ENCODE measurements at places on chromosomes 1 and 21. TPM values are rescaled to one million over a fixed set of nuclear protein-coding genes. Genes with fewer than 3 reads are reported as not detected.

DNA sequence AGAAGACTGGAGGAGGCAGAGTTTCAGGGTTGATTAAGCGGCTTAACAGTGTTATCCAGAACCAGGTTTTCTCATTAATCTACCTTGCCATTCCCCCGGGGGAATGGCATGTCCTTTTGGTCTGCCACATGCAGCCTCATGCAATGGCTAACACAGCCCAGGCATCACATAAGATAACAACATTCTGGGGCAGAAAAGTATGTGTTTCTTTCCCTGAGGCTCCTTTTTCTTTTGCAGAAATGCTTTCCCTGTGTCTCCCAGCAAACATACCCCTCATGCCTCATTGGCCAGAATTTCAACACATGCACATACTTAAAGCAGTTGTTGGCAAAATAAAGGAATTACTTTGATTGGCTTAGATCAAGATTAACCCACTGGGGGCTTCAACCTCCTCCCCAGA lies 98.6 kb downstream of the OMA1 start:
- H3K36me3 ChIP-seq: no peaks in the 10 kb centered on the region
- H3K27ac ChIP-seq: no peak overlapping the region
- no peaks in the 10 kb centered on the region for H3K4me1 ChIP-seq
- no peaks in the 10 kb centered on the region for H3K27me3 ChIP-seq
- H3K4me3 ChIP-seq: no peak overlapping the region
- DNase-seq: no peak

DNA sequence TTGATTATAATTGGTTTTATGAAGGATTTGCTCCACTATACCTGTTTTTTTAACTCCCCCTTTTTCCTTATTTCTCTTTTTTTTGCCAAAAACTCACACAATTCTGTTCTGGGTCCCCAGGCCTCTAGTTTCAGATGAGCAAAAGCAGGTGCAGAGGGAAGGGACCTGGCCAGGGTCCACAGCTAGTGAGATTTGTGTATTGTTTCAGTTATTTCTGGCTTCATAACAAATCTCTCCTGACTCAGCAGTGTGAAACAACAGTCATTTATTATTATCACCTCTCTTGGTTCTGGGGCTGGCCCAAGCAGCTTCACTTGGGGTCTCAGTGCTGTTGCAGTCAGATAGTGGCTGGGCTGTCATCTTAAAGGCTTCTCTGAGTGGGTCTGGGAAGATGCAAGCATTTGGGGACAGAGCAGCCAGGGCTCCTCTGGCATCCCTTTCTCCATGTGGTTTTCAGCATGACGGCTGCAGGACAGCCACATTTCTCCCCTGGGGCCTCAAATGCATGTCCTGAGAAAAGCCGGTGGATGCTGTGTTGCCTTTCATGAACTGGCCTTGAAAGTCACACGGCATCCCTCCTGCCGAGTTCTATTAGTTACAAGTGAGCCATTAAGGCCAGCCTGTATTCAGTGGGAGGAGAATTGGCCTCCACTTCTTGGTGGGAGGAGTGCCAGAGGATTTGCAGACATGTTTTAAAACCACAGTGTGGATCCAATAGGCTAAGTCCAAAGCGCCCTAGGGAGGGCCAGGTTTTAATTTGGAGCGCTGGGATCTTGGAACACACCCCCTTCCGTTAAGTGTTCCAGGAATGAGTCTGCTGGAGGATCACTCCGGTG lies 137.1 kb downstream of the CAMTA1 start:
- H3K4me3 ChIP-seq: no peak overlapping the region
- peaks cover 19% of the 10 kb centered on the region for H3K4me1 ChIP-seq
- H3K36me3 ChIP-seq: no peaks in the 10 kb centered on the region
- no peak for DNase-seq

DNA sequence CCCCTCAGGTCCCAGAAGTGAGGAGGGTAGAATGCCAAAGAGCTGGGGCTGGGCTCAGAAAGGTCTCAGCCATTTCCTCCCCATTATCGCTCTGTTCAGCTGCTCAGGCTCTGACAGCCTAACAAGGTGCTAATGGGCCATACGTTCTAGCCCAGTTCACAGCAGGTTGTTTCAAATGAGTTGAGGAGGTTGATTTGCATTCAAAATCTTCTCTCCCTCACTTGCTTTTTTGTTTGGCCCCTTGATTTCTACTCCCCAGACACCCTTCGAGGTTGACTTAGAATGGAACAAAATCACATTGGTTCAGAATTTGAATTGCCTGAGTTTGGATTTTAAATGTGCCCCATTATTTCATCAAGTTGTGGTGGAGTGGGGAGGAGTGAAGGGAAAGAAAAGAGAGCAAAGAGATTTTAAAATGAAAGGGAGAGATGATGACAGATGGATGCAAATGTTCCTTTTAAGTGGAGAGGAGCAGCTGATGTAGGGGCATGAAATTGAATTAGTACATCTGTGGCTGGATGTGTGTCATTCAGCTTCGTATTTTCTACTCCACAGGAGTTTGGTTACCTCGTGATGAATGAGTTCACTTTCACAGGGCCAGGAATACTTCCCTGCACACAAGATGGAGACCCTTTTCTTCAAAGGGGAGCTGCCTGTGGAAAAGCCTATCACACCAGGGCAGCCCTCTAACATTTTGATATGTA lies 425.8 kb upstream of the CAMK1G start:
- no peak overlapping the region for H3K27ac ChIP-seq
- DNase-seq: no peak
- no peaks in the 10 kb centered on the region for H3K27me3 ChIP-seq
- no peaks in the 10 kb centered on the region for H3K4me1 ChIP-seq
- H3K36me3 ChIP-seq: no peaks in the 10 kb centered on the region

DNA sequence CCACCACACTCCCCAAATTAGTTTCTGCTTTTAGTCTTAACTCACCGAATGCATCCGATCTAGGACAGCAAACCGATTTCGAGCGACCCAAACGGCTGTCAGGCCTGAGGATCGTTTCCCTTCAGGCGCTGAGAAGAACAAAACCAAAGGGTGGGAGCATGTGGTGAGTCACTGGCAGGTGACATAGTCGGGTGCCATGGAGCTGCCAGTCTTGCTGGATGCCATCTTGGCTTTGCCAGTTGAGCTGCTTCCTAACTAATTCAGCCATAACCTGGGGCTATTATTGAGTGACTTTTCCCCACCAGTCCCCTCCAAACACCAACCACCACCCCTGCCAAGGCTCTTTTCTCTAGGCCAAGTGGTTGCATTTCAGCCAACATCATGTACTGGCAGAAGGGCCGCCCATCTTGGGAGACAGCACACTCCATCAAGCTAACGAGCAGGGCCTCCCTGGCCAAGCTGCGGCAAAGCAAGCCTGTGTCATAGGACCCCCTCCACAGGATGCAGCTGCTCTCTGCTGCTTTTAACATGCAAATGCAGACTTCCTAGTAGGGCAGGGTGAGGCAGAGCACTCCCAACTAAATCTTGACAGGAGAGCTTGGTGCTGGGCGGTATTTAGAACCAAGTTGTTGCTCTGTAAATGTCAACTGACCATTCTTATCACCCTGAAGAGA lies 22.3 kb upstream of the PEX19 start:
- H3K27me3 ChIP-seq: no peaks in the 10 kb centered on the region

DNA sequence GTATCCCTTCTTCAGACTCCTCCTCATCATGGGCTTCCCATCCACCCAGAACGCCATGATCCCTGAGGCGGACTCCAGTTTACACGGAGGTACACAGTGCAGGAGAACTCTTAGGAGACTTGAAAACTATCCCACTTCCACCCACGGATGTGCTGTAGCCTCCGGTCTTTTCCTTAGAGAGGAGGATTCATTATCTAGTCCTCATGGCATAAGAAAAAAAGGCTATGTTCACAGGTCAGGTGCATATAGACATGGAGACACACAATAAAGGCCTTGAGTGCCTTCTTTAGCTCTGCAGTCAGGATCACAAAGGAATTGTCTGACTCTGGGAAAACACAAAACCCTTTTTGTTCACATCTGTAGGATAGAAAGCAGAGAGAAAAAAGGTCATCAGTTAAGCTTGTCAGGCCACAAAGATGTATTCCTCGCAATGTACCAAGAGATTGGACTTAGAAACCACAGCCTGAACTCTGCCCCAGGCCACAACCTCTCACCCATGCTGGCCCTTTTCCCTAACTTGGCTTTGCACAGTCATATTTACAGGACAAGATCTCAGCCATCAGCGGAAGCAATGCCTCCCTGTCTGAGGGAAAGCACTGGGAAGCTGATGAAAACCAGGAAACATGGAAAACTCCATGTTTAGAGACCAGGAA lies 9.0 kb downstream of the CRP start:
- H3K4me1 ChIP-seq: no peaks in the 10 kb centered on the region
- DNase-seq: no peak
- H3K36me3 ChIP-seq: no peaks in the 10 kb centered on the region
- H3K27me3 ChIP-seq: no peaks in the 10 kb centered on the region
- H3K4me3 ChIP-seq: no peak overlapping the region

SHISAL2A gene
- total RNA-seq: not detected

SPRR2G gene
- 6.8 TPM for total RNA-seq
